ENCODE measurements at places on chromosomes 5 and 9.

- no peak for DNase-seq
Measured at GRCh38 chr5:64301566-64301965, 135.9 kb downstream of the RNF180 start.

- no peak for DNase-seq
Measured at GRCh38 chr5:73776405-73776804, 150.4 kb downstream of the ARHGEF28 start.

DNA sequence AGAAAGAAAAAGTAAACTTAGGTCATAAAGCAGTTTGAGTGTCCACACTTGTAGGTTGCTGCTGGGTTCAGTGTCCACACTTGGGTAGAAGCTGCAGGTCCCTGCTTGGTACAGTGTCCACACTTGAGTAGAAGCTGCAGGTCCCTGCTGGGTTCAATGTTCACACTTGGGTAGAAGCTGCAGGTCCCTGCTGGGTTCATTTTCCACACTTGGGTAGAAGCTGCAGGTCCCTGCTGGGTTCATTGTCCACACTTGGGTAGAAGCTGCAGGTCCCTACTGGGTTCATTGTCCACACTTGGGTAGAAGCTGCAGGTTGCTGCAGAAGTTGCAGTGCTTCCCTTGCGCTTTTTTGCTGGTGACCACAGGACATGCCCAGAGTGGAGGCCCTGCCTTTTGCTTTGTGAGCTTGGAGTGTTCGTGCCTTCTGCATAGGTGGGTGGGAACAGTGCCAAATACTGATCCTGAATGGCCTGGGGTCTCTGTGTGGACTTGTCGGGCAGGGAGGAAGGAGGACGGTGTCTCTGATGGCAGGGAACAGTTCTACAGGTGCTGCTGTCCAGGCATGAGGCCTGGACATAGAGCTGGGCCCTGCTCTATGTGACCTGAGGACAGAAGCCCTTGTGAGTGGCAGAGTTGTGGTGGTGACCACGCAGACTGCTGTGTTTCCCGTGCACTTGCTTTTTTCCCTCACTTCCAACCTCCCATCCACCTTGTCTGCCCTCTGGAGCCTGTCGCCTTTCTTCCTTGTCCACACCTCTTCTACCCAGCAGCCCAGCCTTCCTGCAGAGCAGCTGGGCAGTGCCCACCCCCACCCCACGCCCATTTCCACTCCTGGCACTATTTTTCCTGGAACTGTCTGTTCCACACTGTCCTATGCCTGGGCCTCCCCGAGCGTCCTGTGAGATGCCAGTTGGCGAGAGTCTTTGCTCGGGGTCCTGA lies 120.8 kb downstream of the EHMT1 start:
- no peak for DNase-seq

- DNase-seq, result no peak
Measured at GRCh38 chr9:99399474-99399873, 177.4 kb downstream of the SEC61B start.

DNA sequence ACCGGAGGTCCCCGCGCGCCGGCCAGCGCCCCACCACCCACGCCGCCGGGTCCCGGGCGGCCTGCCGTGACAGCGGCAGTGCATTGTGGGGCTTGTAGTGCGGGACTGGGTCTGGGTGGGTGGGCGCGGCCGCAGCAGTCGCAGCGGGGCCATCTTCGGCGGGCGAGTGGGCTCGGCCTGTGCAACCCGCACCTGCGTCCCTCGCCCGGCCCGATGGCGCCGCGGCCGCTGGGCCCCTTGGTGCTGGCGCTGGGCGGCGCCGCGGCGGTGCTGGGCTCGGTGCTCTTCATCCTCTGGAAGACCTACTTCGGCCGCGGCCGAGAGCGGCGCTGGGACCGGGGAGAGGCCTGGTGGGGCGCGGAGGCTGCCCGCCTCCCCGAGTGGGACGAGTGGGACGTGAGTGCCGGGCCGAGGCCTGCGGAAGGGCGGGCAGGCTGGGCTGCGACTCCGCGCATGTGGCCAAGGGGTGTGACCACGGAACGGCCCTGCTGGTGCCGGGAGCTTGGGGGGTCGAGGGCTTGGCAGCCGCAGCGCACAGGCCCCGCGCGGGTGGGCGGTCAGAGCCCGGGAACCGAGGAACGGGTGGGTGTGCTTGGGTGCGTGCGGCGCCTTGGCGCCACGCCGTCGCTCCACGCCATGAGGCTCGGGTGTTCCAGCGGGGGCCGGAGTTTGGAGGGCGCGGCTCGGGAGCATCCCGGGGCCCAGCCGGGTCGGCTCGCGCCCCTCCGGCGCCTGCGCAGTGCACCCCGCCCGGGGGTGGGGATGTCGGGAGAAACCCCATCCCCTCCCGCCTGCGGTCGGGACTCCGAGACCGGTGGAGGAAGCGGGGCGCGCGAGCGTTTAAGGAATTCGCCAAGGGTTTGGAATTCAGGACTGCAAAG lies at the start of gene ARL10:
ARL10 (plus strand) TSS at position 137 of the 881 bp plus-strand sequence; CDS start at position 214, 77 bp downstream.
- no peak for DNase-seq

- no peak for DNase-seq
Measured at GRCh38 chr5:89204756-89205155, 321.8 kb upstream of the MEF2C start.

GRCh38 chr5:157870837-157871834 lies 12.2 kb upstream of the CLINT1 start:
- no peak for DNase-seq

DNA sequence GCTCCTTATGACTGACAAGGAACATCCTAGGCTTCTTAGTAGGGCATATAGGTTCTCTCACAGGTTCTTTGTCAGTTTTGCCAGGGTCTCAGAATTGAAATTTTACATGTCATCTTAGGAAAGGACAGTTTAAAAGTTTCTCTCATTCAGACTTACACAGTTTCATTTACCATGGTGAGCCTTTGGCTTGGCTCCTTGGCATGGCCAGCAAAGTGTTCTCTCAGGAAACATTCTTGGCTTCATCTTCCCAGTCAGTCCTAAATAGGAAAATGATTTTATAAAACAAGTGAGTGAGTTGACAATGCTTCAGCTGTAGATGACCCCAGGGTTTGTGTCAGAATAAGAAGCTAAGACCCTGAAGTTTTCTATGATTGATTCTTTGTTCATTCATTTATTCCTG lies 191.6 kb downstream of the PCSK5 start:
- no peak for DNase-seq

- no peak for DNase-seq
Measured at GRCh38 chr5:45281081-45281480, 415.1 kb downstream of the HCN1 start.

- no peak for DNase-seq
Measured at GRCh38 chr5:115050866-115051265, 118.8 kb downstream of the TRIM36 start.

GRCh38 chr5:60763061-60763460 lies 63.1 kb upstream of the DEPDC1B start:
- DNase-seq, result no peak

DNA sequence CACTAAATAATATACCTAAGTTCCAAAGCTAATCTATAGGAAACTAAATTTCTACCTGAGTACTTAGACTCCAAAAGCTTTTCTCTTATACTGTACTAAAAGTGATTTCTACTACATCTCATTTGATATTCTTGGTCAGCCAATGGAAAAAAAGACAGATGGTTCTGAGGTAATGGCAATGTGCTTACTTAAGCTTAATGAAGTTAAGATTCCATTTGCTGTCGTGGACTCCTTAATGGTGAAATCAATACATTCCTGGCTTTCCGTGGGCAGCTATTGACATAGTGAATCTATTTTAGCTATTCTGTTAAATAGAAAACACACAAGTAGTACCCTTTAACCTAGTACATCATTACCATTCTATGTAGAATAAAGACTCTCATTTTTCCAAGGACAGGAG lies 1825.6 kb upstream of the CDH9 start:
- no peak for DNase-seq

- peak; percentile 3 for DNase-seq
Measured at GRCh38 chr9:91948597-91949391, 1.2 kb downstream of the ROR2 start.

DNA sequence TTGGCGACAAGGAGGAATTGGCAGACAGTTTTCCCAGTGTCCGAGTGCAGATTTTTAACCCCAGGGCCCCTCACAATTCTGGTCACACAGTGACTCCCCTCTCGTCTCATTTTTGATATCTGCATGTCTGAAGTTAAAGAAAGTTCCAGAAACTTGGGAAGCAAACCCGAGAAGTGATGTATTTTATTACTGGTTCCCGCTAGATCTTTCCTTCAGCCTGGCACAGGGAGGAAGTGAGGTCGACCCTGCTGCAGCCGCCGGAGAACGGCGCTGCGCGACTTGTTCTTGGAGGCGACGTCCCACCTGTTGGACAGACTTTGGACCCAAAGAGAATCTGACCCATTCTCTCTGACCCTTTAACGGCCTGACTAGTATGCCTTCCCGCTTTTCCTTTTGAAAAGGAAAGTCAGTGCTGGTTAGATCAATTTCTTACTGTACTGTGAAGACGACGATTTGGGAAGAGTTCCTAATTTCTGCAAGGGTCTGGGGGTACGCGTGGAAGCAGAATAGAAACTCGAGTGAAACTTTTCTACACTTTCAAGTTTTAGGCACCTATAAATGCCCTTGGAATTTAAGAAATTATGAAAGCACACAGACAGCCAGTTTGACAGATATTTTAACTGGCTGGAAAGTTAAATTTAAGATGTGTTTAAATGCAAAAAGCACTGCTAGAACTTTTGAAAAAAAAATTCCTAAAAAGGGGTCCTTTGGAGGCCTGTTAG lies 744 bp downstream of the OTULIN start:
- DNase-seq, result no peak

DNA sequence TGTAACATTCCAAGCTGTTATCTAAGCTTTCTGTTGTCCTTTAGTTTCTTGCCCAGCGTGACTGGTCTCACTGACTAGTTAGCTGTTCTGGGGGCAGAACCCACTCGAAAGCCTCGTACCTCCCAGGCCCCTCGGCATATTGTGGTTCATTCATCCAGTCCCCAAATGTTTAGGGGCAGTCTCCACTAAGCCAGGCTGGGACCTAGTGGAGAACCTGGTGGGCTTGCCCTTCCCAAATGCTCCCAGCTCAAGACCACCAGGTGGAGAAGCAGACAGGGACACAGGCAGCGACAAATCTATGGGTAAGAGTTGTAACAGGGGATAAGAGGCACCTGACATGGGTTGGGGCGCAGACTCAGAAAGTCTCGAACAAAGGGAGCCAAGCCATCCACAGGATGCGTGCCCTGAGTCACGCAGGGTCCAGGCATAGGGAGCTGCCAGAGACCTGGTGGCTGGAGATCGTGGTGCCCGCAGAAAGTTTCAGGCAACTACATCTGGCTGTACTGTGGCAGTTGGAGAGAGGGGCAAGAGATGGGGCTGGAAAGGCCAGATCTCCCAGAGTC lies 851 bp upstream of the EEIG1 start:
- DNase-seq, result no peak

- no peak for DNase-seq
Measured at GRCh38 chr5:107402434-107403227, 268.1 kb downstream of the EFNA5 start.

DNA sequence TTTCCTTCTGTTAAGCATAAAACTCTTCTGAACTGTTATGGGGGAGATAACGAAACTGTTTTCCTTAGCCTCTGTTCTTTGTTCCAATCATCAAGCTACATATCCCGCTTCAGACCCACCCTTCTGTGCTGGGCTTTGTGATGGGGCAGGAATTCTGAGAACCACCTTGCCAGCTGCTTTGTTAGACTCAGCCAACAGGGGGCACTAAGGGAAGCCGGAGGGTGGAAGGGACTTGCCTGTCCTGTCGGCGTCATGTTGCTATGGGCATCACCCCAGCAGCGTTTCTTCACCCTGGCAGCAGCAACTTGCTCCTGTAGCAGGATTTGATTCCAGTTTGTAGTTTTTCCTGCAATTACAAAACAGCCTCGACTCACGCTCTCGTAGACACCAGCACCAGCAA lies 169.1 kb downstream of the CAAP1 start:
- no peak for DNase-seq

- no peak for DNase-seq
Measured at GRCh38 chr5:111469293-111469896, 42.9 kb downstream of the STARD4 start.

GRCh38 chr9:12817702-12818101 lies 42.9 kb downstream of the LURAP1L start:
- no peak for DNase-seq

GRCh38 chr5:20370061-20370460 lies 382.1 kb upstream of the CDH18 start:
- no peak for DNase-seq

DNA sequence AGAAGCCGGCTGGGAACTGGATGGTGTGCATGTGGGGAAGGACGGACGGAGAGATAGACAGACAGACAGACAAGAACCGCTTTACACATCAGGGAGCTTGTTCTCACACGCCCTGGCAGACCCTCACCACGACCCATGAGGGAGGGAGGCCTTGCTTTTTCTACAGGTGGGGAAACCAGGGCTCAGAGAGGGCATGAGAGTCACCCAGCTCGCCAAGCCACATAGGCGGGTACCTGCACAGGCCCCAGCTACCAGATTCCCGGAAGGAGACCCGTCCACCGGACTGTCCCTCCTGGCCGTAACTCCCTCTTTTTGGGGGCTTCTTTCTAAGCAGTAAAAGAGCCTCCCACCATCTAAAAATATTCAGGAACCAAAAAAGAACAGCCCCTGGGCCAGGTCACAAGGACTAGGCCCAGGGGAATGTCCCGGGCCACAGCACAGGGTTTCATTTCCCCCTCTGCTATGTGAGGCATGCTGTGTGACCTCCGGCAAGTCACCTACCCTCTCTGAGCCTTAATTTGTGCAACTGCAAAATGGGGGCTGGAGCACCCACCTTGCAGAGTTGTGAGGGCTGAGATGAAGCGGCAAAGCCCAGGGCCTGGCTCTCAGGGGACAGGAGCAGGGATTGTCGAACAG lies 84.4 kb upstream of the SARDH start:
- DNase-seq, result no peak

DNA sequence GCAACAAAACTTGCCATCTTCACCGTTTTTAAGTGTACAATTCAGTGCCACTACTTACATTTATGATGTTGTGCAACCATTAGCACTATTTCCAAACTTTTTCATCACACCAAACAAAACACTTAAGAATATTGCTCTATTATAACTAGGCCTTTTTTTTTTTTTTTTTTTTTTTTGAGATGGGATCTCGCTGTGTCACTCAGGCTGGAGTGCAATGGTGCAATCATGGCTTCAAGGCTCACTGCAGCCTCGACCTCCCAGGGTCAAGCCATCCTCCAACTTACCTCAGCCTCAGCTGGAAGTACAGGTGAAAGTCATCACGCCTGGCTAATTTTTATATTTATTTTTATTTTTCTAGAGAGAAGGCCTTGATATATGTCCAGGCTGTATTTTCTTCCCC lies 22.3 kb upstream of the LMNB1 start:
- no peak for DNase-seq

GRCh38 chr9:120306561-120306960 lies 273.4 kb downstream of the CDK5RAP2 start:
- no peak for DNase-seq
